DMS 273 treated with DMSO at 0.1 percent for 48 hours (cell line): ENCODE measurements at places on chromosomes 7 and 10.

GRCh38 chr7:112206991-112207592 lies 597 bp downstream of the ZNF277 start:
- no peak for DNase-seq

DNA sequence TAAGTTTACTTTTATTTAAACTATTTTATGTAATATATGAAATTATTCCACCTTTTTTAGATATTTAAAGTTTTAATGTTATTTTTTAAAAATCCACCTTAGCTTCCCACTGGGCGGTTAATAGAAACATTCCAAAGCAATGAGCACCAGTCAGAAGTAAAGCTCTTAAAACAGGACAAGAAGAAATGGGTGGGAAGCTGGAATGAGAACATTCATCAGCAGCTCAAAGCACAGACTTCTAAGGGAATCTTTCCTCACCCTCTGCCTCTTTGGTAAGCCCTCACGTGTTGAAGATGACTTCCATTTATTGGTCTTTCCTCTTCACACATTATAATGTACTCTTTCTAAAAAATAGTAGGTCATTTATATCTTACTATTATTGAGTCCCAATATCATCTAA lies 3.1 kb downstream of the AGMO start:
- no peak for DNase-seq

- DNase-seq = no peak
Observed at GRCh38 chr7:140607441-140607989, 33.1 kb downstream of the DENND2A start.

- DNase-seq = no peak
Observed at GRCh38 chr10:131435232-131435631, 123.7 kb upstream of the TCERG1L start.

DNA sequence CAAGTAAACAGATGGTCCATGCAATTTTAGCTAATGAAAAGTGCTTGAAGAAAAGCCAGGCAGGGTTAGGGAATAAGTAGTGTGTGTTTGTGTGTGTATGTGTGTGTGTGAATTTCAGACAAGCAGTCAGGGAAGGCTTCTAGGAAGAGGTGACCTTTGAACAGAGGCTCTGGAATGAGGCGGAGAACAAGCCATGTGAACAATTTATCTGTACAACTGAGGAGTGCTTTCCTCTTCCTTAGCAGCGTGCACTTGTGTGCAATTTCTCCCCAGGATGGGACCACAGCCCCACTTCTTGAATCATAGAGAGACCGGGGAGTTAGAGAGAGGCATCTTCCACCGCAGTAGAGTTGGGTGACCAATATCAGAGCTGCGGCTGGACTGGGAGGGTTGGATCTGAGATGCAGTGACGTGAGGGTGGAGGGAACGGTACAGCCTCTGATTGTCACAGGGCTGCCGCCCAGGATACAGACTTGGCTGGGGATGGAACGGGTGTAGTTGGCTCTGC lies 69.2 kb upstream of the FAM171A1 start:
- no peak for DNase-seq

DNA sequence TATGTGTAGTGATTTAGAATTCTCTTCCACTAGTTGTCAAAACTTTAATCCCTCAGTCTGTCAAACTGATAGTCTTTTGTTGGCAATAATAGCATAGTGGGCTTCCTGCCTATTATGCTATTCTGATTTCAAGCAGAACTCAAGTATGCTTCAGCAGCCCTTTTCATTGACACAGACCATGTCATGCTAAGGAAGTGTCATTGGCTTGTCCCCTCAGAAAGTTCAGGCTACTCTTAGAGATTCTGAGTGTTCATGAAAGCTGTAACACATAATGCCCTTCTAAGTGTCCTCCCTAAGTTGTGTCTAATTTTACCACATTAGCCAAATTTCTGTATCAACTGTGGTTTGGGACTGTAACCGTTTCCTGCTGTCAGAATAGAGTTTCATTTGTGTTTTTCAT lies 198.7 kb downstream of the THSD7A start:
- no peak for DNase-seq

DNA sequence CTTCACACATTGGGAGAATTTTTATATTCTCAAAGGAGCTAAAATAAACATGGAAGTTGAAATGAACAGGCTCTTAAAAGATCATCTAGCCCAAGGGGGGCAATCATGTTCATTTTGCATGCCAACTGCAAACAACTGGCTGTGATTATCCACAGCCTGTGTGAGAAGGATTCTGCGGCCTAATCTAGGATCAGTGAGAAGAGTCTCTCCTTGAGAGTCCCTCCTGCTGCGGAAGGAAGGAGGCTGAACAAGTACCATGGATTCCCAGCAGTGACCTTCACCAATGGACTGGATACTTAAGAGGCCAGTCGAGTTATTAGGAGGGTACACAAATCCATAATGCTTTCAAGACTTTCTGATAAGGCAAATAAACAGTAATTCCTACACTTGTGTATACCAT lies 76.7 kb downstream of the IGF2BP3 start:
- DNase-seq = no peak

DNA sequence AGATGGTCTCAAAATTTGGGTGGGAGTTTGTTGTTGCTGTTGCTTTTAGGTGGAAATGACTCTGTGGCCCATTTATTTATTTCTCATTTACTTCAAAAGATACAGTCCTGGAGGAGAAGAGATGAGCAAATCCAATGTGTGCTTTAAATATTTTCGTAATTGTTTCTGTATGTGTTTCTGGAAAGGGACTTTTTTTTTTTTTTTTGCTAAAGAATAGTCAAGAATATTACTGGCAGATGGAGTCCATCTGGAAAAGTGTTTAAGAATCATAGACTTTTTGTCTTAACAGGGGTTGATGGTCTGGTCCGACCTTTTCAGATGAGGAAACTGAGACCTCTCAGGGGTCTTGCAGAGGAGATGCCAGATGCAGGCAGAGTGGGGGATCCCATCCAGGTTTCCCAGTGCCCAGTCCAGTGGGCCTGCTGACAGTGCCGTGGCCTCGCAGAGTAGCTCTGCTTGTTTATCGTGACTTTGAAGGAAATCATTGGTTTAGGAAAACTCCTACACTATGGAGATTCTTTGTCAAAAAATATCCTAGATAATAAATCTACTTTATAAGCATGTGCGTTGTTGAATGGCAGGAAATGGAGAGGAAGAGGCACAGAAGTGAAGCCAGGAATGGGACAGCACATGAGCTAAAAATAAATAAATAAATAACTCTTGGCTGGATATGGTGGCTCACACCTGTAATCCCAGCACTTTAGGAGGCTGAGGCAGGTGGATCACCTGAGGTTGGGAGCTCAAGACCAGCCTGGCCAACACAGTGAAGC lies 164.3 kb upstream of the SVIL start:
- DNase-seq = no peak

- peak; percentile 18 for DNase-seq
Observed at GRCh38 chr7:70104243-70104642, 506.0 kb downstream of the AUTS2 start.

- DNase-seq = no peak
Observed at GRCh38 chr10:49353026-49353894, 42.6 kb downstream of the DRGX start.

GRCh38 chr10:127506094-127506493 lies 43.0 kb upstream of the NPS start:
- DNase-seq = no peak

DNA sequence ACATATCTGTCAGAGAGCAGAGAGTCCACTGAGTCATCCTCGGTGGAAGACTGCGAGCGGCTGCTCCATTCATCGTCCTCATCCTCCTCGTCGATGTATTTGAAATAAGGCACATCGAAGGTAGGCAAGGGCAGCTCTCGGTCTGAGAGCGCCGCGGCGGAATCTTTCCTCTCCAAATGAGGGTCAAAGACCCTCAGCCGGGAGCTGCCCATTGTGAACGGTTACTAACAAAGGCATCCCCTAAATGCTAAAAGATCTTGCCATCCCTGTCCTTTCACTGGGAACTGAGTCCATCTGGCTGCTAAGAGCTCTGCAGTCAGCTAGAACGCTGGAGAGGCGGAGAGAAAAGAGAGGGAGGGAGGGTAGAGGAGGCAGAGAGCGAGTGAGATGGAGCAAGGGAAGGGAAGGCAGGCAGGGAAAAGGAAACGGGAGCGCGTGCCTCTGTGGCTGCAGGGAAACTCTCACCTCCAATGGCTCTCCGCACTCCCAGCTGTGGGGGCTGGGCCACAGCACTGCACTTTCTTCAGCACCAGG lies 163.4 kb downstream of the RAPGEF5 start:
- DNase-seq = peak; percentile 96

GRCh38 chr10:95177429-95177828 lies 16.6 kb upstream of the ACSM6 start:
- DNase-seq = no peak

GRCh38 chr7:24871770-24872169 lies 108.2 kb downstream of the OSBPL3 start:
- no peak for DNase-seq

GRCh38 chr7:108413782-108414492 lies 42.3 kb downstream of the NRCAM start:
- DNase-seq = no peak

DNA sequence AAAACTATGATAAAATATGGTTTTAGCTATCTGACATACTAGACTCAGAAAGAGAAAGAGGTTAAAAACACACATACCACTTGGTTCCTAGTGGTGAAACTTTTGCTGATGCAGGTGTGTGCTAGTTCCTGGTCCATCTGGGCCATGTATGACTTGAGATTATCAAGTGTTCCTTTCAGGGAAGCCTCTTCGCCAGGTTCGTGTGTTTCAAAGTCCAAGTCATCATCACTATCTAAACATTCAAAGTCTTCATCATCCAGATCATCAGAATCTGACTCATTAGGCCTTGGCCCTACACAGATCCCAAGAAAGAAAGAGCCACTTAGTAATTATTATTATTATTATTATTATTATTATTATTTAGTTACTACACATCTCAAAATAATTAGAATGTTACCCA lies 26.4 kb downstream of the NUDT13 start:
- no peak for DNase-seq

- no peak for DNase-seq
Observed at GRCh38 chr10:122551450-122551849, 9.1 kb upstream of the DMBT1 start.

GRCh38 chr7:152876749-152877148 lies 117.2 kb downstream of the ACTR3B start:
- DNase-seq = no peak

- no peak for DNase-seq
Observed at GRCh38 chr7:30735631-30736030, 16.3 kb upstream of the INMT start.

DNA sequence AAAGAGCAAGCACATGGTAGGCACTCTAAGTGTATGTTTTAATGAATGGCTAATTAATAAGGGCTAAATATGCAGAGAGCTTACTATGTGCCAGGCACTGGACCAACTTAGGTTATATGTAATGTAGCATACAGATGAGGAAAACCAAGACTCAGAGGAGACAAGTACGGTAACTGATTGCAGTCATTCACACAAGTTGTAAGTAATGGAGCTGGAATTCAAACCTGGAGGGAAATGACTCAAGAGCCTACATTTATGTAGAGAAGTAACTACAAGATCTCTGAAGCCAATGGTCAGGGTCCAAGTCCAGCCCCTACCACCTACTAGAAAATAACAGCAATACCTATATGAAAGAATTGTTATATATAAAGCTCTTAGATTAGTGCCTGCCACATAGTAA lies 97.3 kb upstream of the KCNIP2 start:
- DNase-seq = no peak

- no peak for DNase-seq
Observed at GRCh38 chr7:44325201-44325671, at the start of gene CAMK2B. Gene CAMK2B, minus strand, starts transcription at chr7:44325594. Its CDS starts 173 bp downstream, at chr7:44325421.

GRCh38 chr10:78828647-78829539 lies 239.9 kb upstream of the ZMIZ1 start:
- no peak for DNase-seq

DNA sequence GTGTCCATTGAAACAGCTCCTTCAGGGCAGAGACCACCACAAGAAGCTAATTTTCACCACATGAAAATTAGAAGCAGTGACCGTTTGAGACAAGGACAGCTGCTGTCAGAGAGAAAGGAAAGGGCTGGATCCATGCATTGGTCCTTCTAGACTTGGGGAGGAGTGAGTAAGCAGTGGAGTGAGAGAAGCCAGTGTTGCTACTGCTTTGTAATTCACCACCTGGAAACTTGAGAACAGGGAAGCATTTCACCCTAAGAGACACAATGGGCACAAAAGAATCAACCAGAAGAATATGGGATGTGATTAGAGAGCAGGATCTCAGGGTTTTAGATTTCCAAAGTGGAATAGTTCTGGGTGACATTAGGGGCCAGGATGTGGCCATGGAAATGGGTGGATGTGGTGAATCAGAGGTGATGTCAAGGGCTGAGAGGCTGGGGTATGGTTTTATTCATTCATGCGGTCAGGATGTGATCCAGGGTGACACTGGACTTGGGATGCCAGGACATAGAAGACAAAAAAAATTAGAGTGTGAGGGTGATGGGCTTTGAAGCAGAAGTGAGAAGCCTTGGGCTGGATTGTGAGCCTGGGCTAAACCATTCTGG lies 61.6 kb downstream of the DENND11 start:
- DNase-seq = no peak

DNA sequence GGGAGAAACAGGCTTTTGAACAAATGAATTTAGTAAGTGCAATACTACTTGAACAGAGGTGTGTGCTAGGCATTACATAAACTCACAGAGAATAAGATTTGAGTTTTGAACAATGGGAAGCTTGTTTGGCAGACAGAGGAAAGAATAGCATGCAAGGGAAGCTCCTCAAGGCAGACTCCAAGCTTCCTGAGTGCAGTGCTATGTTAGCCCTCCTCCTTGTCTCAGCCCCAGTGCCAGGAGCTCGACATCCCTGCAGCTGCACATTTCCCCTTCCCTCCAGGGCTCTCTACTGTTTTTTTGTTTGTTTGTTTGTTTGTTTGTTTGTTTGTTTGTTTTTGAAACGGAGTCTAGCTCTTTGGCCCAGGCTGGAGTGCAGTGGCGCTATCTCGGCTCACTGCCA lies 237.5 kb downstream of the IPMK start:
- DNase-seq = no peak

DNA sequence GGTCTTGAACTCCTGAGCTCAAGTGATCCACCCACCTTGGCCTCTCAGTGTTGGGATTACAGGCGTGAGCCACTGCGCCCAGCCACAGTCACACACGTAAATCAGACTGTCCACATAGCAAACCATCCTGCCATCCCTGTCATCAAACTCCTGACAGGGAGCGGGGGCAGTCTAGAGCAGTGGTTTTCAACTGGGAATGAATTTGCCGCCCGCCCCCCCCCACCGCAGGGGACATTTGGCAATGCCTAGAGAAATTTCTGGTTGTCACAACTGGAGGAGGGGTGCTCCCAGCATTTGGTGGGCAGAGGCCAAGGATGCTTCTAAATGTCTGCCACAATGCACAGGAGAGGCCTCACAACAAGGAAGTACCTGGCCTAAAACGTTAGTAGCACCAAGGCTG lies 24.1 kb downstream of the CAMK2G start:
- no peak for DNase-seq

- DNase-seq = no peak
Observed at GRCh38 chr10:12687996-12688395, 313.5 kb downstream of the CCDC3 start.

- no peak for DNase-seq
Observed at GRCh38 chr10:114526126-114526503, 121.8 kb upstream of the AFAP1L2 start.

DNA sequence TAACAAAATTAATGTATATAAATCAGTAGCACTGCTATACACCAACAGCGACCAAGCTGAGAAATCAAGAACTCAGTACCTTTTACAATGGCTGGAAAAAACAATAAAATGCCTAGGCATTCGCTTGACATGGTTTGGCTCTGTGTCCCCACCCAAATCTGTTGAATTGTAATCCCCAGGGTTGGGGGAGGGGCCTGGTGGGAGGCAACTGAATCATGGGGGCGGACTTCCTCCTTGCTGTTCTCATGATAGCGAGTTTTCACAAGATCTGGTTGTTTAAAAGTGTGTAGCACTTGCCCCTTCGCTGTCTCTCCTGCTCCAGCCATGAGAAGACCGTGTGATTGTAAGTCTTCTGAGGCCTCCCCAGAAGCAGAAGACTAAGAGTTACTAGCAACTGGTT lies 8.6 kb downstream of the ZNF786 start:
- DNase-seq = no peak
